HT-29 (cell line): ENCODE measurements at places on chromosomes 7 and 10.

- DNase-seq, result no peak
Measured at GRCh38 chr7:99594948-99595745, 2.9 kb upstream of the TMEM225B start.

DNA sequence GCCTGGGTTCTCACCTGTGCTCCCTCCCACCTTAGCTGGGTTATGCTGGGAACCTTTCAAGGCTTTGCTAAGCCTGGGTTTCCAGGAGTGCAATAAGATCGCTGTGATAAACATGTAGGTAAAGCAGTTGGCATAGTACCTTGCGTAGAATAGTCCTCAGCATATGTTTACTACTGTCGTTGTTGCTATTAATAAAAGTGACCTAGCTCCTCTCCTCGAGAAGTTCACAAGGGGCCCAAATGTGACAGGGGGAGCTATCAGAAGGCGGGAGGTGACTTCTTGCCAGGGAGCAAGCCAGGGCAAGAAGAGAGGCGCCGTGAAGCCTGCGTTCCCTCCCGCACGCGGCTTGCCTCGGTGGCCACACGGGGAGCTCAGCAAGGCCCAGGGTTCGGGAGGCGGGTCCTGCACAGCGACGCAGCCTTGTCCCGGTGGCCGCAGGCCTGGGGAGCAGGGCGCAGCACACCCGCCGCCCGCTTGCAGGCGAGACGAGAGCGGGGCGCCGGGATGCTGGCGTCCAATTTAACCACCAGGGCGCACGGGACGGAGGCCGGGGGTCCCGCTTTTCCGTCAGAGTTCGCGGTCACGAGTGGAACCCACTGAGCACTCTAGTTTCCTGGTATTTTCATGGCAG, 106.2 kb downstream of the SNX10 start:
- no peak for DNase-seq

GRCh38 chr7:22270371-22270770, 86.6 kb downstream of the RAPGEF5 start:
- DNase-seq, result no peak

GRCh38 chr7:117375380-117375779, 51.9 kb downstream of the ASZ1 start:
- no peak for DNase-seq

DNA sequence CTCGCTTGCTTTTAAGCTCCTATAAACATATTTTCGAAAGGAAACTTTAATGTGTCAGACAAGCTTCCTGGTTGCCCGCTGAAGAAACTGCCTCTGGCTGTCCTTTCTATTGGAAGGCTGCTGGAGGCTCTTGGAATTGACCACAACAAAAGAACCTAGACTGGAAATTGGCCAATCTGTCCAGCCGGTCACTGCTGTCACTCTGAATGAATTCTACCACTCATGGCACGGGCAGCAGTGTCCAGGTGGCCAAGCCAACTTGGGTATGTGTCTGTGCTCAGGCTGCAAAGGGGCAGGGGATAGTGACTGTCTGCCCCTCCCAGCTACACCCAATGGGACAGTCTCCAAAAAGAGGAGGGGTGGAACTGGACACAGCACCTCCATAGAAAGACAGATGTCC, 57.6 kb downstream of the CDH23 start:
- no peak for DNase-seq

DNA sequence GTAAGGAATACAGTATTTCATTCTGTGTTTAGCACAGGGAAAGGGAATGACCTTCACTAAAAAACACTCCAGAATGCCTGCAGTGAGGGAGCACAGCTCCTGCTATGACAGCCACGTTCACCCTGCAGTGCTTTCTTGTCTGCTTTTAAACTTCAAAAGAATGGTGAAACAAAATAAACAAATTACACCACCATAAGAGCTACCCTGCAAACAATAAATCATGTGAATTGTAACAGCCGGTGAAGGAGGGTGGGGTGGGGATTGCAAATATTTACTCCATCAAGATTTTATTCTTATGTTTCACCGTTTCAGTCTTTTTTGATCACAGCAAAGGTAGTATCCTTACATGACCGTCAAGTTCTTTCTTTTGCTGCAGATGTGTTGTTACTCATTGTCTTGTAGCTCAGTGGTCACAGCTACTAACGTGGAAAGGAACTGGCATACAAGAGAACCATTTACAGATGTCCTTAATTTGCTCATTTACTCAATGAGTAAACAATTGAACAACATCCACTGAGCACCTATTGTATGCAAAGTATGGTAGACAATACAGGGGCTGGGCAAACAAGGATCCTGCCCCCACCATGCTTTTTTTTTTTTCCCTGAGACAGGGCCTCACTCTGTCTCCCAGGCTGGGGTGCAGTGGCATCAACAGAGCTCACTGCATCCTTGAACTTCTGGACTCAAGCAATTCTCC, 4.1 kb upstream of the CHN2 start:
- DNase-seq, result no peak
